ENCODE measurements at places on chromosomes 11 and 22.

DNA sequence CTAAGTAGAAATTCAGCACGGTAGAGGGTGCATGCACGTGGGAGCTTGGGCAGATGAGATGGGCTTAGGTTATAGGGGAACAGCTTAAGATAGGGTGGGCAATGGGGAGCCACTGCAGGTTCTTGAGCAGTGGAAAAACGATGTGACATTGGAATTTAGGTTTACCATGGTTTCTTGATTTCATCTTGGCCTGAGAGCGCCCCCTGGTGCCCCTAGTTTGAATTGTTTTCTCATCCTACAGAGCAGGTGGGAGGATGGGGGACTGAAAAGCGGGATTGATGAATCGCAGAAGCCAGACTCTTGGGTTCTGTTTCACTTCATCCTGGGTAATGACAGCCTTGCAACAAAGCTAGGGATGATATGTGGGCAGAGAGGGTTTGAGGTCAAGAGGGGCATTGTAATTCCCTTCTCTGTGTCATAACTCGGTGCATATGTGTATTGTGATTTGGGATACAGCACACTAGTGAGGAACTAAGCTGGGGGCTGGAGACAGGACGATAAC is 6.7 kb upstream of the MCAM start:
- DNase-seq = no peak

- no peak for DNase-seq
Measured at GRCh38 chr11:47980088-47980906, at the start of gene PTPRJ. TSS of gene PTPRJ (plus strand) at chr11:47980559. CDS start at chr11:47980913, 354 bp downstream.

DNA sequence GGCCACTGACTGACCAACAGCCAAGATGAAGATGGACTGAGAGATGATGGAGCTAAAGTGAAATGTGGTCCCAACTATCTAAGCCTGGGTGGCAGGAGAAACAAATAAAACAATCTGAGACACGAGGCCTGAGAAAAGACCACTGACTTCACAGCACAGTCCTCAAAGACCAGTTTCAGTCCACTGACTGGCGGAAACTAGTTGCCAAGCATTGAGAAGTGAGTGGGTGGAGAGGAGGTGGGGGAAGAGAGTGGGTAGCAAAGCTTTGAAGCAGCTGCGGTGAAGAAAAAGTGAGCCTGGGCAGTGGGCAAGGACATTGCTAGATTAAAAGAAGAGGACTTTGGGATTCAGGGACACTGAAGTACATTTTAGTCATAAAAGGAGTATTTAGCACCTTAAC is 1.9 kb downstream of the MS4A1 start:
- no peak for DNase-seq

- DNase-seq = no peak
Measured at GRCh38 chr22:29784451-29785361, 17.5 kb downstream of the UQCR10 start.

- DNase-seq = no peak
Measured at GRCh38 chr22:24305260-24305692, 34.6 kb downstream of the SPECC1L start.

DNA sequence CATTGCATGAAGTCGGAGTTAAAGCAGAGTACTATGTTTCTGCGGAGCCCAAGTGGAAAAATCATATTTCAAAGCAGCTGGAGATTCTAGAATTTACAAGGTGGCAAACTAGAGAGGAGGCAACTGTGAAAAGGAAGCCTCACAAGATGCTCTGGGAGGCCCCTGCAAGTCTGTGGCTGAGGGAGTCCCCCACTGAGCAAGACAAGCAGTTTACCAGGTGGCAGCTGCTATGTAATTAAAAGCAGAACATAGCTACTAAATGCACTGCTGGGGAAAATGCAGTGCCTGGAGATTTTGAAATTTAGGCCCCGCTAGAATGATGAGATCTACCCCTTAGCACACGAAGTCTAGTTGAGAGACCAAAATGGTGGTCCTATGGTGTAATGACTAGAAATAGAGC is 728.0 kb downstream of the OPCML start:
- DNase-seq = no peak

- DNase-seq = no peak
Measured at GRCh38 chr11:77189588-77190210, 61.7 kb downstream of the MYO7A start.

GRCh38 chr11:132718711-132719671 is 813.3 kb downstream of the OPCML start:
- DNase-seq = no peak

DNA sequence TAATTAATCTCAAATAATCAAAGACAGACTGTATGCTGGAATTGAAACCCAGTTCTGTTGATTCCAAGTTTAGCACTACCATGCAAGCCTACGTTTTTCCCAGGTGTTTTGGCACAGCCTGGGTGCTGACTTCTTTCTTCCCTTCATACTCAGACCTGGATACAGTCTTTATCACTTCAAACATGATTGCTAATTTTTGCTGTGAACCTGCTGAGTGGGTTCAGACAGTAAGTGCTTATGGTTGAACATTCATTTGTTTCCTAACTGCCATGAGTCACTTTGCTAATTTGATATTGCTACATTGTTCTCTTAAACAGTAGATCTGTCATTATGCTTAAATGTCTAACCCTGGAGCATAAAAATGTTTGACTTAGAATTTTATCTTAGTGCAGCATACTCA is 12.2 kb downstream of the PAAF1 start:
- peak; percentile 52 for DNase-seq

- DNase-seq = no peak
Measured at GRCh38 chr11:45489281-45489905, 176.0 kb downstream of the CHST1 start.

DNA sequence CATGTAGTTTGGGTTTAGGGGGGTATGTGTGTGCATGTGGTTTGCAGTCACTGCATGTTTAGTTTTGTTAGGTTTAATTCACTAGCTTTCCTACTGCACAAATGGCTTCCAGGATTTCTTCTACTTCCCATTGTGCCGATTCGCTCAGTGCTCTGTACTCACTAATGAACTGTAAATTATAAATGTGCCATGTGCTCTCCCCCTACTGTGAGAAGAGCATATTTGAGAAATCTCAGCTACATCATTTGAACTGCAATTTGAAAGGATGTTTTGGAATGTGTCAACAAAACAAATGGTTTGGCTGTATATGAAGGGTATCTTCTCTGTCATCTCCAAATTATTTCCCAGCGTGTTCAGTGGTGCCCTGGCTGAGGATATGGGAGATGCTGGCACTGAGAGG is 28.1 kb downstream of the CYB5R2 start:
- no peak for DNase-seq

- DNase-seq = no peak
Measured at GRCh38 chr22:44084044-44084772, 60.1 kb downstream of the PARVB start.

- no peak for DNase-seq
Measured at GRCh38 chr22:24176630-24177029, 4.7 kb upstream of the SUSD2 start.

- no peak for DNase-seq
Measured at GRCh38 chr22:25716637-25717036, 25.4 kb upstream of the MYO18B start.

DNA sequence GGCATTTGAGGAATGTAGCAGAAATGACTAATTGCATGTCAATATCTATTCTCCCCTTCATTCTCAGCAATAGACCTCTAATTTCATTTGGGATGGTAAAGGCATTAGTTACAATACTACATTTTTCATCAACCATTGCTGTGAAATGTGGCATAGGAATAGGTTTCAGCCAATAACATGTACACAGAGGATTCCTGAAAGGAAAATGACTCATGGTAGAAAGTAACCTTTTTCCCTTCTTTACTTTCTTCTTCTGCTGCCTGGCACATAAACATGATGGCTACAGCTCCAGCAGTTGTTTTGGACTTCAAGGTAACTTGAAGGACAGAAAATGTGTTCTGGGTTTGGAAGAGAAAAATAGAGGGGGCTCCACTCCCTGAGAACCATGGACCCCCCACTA is 231.8 kb upstream of the CTSC start:
- DNase-seq = no peak

DNA sequence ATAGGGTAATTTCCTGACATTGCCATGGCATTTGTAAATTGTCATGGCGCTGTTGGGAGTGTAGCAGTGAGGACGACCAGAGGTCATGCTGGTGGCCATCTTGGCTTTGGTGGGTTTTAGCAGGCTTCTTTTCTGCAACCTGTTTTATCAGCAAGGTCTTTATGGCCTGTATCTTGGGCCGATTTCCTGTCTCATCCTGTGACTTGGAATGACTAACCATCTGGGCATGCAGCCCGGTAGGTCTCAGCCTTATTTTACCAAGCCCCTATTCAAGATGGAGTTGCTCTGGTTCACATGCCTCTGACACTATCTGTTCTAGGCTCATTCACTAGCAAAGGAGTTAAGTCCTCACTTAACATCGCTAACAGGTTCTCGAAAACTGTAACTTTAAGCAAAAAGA is 1374.2 kb downstream of the FAM181B start:
- DNase-seq = no peak

DNA sequence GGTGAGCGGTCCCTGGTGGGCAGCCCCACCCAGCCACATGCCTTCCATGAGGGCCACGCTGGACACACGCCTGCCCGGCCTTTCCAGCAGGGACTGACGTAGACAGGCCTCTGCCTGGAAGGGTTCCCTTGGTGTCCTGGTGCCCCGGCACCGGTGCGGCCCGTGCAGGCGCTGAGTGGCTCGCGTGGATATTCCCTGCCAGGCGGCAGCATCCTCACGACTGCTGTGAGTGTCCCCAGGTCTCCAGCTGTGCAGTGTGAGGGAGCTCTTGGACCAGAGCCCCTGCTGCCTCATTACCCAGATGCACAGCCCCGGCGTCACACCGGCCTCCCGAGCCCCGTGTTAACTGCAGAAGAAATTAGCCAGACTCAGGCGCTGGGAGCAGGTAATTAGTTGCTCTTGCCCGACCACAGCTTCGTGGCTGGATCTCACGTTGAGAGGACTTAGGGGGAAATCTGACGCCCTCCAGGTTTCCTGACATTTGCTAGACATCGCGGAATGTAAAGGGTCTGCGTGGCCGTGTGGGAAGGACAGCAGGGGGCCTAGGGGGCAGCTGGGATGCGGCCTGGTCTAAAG is 1196.3 kb downstream of the BRD1 start:
- no peak for DNase-seq

GRCh38 chr11:2721210-2721916 is 21.6 kb upstream of the KCNQ1OT1 start:
- DNase-seq = no peak

GRCh38 chr11:109945626-109946321 is 147.4 kb upstream of the ZC3H12C start:
- DNase-seq = no peak

DNA sequence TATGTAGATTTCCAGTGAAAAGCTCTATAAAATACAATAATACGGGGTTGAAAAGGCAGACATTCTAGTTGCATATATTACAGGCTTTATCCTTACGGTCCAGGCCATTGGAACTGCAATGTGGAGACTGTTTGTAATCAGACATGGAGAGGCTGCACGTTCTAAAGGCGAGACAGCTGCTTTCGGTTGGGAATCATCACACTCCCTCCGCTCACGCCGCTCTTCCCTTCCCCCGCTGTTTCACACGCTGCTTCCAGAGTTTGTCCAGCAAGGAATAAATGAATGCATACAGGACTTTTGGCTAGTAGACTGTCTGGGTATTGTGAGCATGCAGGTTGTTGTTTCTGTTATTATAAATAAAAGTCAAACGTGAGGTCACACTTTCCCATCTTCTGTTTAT is 13.5 kb upstream of the EFCAB6 start:
- no peak for DNase-seq

GRCh38 chr22:17158568-17159503 is at the start of gene HDHD5:
TSS of gene HDHD5 (minus strand) at chr22:17159277. CDS start at chr22:17159251, 26 bp downstream.
- peak; percentile 43 for DNase-seq

GRCh38 chr22:26109686-26110315 is 59.5 kb upstream of the SEZ6L start:
- DNase-seq = no peak

DNA sequence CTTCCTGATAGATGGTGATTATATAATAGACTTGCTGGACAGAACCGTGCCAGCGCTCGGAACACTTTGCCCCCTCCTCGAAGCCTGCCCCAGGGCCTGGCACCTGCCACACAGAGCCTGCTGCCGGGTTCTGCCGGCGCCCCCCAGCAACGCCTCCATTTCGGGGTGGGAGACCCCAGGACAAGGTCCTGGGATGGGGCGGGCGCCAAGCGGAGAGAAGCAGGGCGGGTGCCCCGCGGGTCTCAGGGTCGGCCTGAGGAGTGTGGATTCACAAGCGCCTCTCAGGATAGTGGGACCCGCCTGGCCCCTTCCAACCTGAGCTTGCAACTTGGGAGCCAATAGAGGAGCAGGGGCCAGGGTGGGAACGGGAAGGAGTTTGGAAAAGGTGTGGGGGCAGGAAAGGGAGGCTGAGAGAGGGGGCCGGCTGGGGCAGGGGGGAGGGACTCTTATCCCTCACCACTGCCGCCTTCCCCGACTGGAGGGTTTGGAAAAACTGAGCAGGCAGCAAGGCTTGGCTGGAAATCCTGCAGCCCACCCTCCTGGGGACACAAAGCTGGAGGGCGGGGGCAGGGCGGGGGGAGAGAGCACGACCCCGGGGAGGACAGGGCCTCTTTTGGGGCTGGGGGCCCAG is 3.3 kb upstream of the BCL9L start:
- no peak for DNase-seq

DNA sequence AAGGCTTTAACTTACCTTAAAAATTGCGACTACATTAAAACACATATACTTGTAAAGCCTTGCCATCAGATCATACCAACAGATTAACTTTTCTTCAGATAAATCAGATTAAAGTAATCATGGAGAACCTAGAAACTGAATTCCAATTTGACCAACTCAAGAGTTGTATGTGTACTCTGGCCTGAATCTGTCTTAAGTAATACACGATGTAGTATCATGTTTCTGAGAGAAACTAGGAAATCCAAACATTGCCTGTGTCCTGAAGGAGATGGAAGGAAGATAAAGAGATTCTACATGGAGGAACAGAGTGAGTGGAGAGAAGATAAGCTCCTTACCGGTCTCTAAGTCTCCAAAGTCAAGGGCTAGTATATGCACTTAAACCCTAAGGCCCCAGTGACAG is 162.1 kb downstream of the CADM1 start:
- no peak for DNase-seq

DNA sequence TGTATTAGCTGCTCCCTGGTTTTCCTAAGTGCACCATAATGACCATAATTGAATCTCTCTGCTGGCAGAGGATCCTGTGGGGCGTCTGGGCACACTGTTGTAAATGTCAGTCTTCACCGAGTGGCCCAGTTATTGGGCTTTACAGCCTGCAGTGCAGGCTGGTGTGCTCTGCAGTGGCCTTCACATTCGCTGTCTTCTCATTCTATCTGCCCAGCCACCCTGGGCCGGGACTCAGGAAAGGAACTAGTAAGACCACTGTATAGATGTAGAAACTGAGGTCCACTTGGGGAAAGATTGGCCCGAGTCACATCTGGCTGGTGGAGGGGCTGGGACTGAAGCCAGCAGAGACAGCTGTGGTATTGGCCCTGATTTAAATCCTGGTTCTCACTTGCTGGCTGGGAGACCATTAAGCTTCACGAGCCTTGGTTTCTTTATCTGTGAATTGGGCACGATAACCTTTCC is 49.3 kb downstream of the TSPAN18 start:
- DNase-seq = no peak

GRCh38 chr11:87150936-87151335 is 113.2 kb downstream of the TMEM135 start:
- DNase-seq = no peak

GRCh38 chr11:67470337-67471002 is 1.4 kb upstream of the TMEM134 start:
- no peak for DNase-seq

GRCh38 chr11:106152824-106153223 is 75.4 kb downstream of the AASDHPPT start:
- DNase-seq = no peak

- DNase-seq = no peak
Measured at GRCh38 chr11:61021661-61022212, 50.3 kb downstream of the CD6 start.
